ENCODE measurements at places on chromosomes 3 and 15.

GRCh38 chr3:156675830-156676767 is 1.7 kb downstream of the TIPARP start:
- DNase-seq: no peak

- DNase-seq: peak; percentile 83
These were observed 58.4 kb downstream of the RGMA start for GRCh38 chr15:93030430-93031102.

GRCh38 chr3:197463279-197463678 is 92.5 kb downstream of the BDH1 start:
- no peak for DNase-seq

- DNase-seq: no peak
These were observed 141.5 kb downstream of the GADL1 start for GRCh38 chr3:30752970-30753369.

DNA sequence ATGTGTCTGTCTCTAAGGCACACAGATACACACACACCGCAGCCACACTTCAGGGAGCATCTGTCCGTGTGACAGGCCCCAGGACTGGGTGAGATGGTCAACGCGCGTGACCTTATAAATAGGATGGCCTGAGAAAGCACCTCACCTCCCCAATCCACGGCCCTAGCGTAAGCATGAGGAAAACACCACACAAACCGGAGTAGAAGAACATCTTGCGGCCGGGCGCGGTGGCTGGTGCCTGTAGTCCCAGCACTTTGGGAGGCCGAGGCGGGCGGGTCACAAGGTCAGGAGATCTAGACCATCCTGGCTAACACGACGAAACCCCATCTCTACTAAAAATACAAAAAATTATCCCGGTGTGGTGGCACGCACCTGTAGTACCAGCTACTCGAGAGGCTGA is 1.6 kb downstream of the NIPA1 start:
- DNase-seq: no peak

DNA sequence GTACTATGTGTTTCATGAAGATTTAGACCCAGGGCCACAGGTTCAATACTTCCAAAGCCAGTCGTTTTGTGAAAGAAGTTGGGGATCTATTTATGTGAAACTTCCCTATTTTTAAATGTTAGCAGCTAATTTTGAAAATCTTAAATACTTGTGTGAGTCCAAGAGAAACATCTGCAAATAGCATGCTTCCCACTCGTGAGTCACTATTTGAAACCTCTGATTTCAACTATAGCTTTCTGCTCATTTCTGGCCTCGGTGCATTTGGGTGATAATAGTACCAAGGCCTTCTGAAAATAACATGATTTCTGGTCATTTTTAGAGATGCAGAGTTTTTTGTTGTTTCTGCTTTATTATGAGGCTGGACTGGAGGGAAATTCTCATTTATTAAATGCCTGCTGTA is 110.0 kb downstream of the OPA1 start:
- DNase-seq: no peak

DNA sequence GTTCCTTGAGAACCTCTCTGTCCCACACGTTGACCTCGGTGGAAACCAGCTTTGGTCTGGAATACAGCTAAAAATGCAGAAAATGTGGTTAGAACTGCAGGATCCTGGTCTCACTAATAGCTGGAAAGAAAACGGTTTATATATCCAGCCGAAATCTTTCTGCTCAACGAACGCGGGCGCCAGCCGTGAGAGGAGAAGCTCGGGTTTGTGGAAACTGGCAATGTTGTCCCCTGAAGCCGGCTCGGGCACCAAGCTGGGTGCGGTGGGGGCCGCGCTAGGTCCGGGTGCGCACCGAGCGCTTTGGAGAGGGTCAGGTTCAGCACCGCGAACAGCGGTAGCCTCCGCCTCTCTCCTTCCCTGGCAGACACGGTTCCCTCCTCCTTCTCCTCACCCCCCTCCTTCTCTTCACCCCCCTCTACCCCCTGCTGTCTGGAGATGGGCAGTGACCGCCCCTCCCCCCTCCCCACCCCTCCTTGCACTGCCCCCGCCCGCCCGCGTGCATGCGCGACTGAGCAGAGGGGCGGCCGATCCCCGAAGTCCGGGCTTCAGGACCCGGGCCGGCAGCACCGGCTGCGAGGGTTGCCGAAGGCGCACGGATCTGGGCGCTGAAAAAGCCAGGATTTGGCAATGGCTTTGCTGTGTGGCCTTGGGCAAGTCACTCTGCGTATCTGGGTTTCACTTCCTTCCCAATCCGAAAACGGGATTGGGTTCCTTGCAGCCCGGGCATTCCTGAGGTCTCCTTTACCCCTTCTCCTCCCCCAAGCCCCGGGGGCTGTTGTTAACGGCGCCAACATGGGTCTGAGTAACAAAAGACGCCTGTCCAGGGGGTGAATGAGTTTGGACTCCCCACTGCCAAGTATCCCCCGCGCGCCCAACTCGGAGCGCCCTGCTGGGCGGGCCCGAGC is at the start of gene SKOR1:
Gene SKOR1, plus strand, starts transcription at position 534 of the 905 bp plus-strand sequence. Its CDS starts 94 bp downstream, at position 628.
- no peak for DNase-seq

GRCh38 chr15:74306781-74307217 is 60.6 kb downstream of the CYP11A1 start:
- DNase-seq: no peak

DNA sequence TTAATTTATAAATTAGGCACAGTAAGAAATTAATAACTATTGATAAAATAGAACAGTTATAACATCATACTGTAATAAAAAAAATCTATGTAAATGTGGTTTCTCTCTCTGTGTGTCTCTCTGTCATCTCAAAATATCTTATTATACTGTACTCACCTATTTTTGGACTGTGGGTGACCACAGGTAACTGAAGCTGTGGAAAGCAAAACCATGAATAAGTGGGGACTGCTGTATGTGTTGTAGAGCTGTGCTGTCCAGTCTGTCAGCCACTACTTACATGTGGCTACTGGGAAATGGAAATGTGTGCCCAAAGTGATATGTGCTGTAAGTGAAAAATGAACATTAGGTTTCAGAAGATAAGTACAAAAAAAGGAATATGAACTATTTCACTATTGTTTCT is 145.5 kb downstream of the CNTN4 start:
- DNase-seq: no peak

GRCh38 chr3:13189639-13190377 is 116.6 kb upstream of the IQSEC1 start:
- no peak for DNase-seq

DNA sequence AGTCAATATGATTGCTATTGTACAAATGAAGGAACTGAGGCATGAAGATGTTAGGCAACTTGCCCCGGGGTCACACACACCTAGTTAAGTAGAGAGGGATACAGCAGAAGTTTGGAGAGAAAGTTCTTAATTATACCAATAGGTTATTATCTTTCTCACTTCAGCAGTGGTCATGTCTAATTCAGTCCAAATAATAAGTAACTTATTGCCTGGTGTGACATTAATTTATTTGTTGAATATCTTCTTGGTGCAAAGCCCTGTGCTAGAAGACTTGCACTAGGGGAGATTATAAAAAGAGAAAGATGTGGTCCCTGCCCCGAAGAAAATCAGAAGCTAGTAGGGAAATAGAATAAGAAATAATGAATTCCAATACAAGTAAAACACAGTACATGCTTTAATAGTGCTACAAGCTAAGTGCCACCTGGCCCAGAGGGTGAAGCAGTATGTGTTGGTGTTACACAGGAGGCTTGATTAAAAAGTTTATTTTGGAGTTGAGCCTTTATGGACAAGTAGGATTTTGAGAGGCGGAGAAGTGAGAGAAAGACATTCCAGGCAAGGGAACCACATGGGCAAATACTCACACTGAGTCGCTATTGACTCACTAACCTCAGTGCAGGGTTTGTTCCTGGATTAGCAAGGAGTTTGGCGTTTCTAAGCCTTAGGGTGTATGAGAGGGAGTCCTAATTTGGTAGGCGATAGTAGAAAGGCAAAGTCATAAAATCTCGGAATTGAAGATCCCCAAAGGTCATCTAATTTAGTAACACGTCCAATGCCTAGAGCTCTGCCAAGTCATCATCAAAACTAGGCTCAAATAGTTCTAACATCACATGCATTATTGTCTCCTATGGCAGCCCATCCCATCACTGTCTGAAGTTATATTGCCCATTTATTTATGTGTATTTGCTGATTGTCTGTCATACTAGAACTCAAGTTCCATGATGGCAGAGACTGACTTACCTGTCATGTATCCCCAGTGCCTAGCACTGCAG is 19.2 kb upstream of the GSK3B start:
- no peak for DNase-seq

DNA sequence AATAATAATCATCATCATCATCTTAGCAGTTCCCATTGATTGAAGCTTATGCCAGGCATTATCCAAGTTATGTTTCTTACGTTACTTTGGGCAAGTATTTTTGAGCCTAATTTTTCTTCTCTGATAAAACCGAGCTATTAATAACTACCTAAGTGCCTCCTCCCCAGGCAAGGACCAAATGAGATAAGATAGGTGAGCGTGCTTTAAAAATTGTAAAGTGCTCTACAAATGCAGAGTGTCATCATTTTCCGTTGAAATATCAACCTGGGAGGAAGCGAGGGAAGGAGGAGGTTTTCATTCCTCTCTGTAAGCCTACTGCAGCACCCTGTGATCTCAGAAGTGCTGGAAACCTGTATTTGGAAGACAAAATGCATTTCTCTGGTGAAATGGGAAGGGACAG is 96.7 kb upstream of the MITF start:
- no peak for DNase-seq

DNA sequence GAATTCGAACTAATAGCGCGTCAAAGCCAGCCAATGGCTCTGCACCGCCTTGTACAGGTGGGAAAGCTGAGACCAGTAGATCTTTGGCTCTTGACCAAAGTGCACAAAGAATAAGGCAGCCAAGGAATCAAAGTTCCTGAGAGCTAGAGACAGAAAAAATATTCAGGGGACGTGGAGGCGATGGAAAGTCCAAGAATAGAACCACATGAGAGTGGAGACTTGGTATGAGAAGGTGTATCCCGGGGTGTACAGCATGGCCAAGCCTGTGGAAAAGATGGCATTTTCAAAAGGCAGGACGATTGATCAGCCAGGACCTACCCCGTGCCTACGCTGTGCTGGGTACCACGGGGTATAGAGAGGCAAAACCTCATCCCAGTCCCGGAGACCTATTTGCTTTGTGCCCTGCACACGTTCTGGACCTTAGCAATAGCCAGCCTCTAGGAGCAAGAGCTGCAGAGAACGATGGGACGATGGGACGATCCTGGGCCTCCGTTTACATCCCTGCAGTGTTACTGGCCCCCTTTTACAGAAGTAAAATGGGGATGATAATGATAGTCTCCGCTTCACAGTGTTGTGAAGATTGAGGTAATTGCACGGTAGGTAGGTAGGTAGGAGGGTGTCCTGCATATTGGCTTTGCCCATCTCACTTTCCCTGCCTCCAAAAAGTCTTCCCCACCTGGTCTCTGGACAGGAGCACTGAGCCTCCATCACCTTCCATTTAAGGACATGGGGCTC is 583 bp upstream of the RBSN start:
- DNase-seq: no peak

DNA sequence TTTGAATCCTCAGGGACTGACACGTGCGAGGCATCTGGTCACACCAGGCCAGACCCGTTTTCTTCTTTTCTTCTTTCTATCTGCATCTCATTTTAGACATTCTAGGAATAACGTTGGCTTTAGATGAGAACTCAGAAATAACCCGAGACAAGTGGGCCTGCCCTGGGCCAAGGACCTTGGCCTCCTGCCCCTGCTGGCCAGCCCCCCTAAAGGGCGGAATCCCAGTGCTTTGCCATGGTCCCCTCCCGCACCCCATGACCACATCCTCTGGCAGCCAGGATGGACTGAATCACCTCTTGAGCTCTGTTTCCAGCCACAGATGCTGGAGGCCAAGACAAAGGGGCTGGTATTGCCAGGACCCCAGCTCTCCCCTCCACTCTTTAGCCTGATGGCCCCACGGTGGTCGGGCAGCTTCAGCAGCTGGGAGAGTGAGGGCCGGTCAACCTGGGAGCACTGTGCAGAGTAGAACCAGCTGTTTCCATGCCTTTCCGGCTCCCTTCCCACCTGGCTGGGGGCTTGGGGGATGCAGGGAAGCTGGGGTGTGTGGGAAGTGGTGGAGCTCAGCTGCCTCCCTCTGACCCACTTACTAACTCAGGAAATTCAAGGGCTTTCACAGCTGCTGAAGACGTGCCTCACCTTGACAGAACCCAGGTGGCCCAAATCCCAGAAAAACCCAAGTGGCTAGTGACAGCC is 190.9 kb downstream of the FAM43A start:
- DNase-seq: no peak

- no peak for DNase-seq
These were observed 12.0 kb downstream of the EXOSC7 start for GRCh38 chr3:44988073-44988472.

GRCh38 chr3:94009608-94010007 is 18.8 kb downstream of the STX19 start:
- no peak for DNase-seq
